Stimulated activated CD8-positive, alpha-beta memory T cell treated with anti-CD3 and anti-CD28 coated beads, Interleukin-7, amount 100 ng/mL, for 1 hour (primary cell): ENCODE measurements at places on chromosomes 2 and 18.

- no peak for DNase-seq
Measured at GRCh38 chr18:210075-210474, 51.7 kb downstream of the USP14 start.

DNA sequence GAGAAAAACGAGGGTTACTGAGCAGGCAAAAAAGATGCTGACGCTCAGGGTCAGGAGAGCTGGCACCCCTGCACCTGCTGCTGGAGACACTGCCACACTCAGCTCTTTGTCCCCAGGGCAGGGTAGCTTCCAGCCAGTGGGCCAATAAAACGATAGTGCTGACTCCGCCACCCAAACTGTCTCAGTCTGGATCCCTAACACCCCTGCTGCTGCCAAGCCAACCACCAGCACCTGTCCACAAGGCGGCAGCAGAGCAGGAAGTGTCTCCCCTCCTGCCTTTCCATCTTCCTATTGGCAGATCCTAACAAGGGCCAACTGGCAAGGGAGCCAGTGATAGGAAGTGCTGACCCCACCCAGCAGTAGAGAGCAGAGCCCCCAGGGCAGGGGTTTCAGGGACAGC is 531.5 kb upstream of the SALL3 start:
- DNase-seq: no peak

DNA sequence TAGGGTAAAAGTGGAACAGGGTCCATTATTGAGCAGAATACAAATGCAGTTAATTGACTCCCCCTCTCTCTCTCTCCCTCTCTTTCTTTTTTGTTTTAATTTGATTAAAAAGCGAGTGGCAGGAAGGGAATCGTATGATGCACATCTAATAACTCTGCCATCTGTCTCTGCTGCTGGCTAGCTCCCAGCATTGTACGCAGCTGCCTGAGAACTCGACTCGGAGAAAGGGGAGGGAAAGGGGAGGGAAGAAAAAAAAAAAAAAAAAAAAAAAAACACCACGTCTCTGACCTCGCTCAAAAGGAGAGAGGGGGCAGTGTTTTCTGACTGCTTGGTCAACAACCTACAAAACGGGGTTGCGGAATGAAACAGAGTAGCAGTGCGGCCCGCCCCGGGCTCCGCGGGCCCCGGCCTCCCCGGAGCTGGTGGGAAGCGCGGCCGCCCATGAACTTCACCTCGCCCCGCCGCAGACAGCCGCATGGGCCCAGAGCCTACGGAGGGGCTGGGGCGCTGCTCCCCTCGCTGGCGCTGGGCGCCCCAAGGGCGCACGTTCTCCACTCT is 265.7 kb downstream of the TCF4 start:
- DNase-seq: no peak

- no peak for DNase-seq
Measured at GRCh38 chr2:108908713-108909070, 80.3 kb downstream of the EDAR start.

DNA sequence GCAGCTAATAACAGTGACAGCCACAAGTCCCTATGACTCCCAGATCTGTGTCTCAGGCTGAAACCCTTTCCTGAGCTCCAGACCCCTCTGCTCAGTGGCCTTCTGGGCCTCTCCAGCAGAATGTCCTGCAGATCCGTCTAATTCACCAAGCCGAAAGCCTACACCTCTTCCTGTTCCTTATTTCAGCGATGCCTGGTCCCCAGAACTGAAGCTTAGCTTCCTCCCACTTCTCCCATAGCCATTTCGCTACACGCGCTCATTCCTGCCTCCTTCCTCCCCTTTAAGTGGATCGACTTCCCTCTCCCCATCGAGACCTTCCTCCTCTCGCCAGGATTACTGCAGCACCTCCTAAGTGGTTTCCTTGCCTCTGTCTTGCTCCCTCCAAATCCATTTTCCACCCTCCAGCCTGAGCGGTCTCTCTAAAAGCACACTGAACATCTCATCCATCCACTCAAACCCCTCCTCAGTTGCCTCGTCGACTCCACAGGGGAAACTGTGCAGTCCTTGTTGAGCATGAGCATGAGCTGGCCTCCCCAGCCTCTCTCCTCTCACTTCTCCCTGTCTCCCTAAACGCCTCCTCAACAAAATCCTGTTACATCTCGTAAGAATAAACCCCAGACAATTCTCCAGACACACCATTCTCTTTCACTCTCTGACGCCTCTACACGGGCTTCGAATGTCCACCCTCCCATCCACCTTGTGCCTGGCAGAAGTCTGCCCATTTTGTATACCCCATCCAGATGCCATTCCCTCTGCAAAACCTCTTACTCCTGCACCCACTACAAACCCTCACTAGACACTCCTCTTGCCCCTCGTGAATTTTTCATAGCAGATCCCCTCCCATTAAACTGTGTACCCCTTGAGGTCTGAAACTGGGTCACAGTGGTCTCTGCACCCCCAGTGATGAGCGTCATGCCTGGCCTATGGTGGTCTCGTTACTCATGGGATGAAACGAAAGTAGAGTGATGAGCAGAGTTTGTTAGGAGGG is 232.6 kb downstream of the ATAD2B start:
- DNase-seq: no peak

- no peak for DNase-seq
Measured at GRCh38 chr2:170842785-170843184, 26.1 kb downstream of the GAD1 start.

GRCh38 chr18:13039806-13040205 is 48.6 kb downstream of the CEP192 start:
- no peak for DNase-seq

DNA sequence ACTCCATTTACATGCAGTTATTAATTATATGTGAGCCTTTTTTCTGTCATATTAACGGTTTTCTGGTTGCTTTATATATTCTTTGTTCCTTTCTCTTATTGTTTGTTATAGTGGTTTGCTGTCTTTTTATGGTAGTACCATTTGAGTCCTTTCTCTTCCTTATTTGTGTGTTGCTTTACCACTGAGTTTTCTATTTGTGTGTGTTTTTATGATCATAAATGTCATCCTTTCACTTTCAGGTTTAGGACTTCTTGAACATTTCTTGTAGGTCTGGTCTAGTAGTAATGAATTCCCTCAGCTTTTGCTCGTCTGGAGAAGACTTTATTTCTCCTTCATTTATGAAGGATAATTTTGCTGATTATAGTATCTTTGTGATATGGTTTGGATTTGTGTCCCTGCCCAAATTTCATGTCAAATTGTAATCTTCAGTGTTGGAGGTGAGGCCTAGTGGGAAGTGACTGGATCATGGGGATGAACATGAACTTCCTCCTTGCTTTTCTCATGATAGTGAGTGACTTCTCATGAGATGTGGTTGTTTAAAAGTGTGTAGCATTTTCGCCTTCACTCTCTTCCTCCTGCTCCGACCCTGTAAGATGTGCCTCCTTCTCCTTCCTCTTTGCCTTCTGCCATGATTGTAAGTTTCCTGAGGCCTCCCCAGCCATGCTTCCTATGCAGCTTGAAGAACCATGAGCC is 11.5 kb downstream of the GCC2 start:
- no peak for DNase-seq
